ENCODE measurements at places on chromosomes 5 and 9.

DNA sequence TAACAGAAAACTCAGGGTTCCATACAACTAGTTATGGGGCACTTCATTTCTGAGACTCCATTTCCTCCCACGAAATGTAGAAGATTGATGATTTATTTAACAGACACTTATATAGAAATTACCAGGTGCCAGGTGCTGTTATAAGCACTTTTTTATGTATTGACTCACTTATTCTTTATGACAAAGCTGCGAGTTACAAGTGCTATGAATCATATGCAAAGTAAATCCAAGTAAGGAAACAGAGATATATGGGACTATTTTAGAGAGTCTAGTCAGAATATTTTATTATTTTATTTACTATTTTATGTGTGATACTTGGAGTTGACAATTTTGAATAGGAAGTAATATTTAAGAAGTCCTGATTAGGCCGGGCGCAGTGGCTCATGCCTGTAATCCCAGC lies 822.8 kb upstream of the C9orf72 start:
- no peak for DNase-seq

DNA sequence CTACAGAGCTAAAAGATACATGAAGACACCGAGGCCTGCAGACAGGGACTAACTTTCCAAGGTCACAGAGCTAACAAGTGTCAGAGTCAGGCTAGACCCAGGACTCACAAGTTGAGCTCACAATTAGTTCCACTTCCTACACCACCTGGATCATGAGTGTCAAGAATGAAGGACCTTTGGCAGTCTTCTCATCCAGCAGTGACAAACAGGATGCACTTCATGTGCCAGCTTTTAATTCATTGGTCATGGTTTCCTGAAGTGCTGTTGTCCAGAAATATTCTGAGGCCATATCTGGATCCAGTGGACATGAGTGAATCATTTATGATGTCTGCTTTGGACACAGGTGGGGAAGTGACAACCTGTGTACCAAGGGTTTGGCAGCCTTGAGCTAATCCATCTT lies 77.4 kb downstream of the KCNIP1 start:
- DNase-seq = no peak

- no peak for DNase-seq
Measured at GRCh38 chr9:29245351-29245750, 1672.1 kb upstream of the C9orf72 start.

DNA sequence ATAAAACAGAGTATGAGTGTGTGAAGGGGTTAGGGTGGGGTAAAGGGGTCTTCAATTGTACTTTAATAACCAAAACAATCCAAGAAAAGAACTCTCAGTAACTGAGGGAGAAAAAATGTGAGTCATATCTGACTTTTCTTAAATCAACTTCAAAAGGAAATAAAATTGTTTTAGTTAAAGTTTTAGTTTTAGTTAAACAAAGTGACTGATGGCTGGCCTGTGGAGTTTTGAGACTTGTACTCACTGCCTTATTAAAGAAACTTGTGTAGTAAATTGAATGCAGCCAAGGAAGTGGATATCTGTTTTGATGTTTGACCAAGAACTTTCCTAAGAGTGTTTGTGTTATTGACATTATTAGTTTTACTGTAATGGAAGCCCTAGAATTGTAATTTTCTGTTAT lies 2032.6 kb downstream of the MAT2B start:
- no peak for DNase-seq

DNA sequence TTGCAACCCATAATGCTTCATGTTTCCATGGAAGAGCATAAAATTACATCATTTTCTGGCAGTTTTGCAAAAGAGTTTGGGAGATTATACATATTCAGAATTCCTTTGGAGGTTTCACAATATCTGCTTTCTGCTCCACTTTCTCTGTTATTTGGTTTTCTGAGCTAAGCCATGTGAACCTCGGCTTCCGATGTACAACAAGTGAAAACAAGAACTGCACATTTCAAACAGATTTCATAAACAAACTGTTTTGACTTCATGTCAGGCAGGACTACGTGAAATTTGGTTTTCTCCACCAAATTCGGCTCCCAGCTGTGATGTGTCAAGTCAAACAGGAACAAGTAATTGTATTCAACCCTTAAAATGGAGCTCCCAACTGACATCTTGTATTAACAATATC lies 609.8 kb downstream of the IRX1 start:
- no peak for DNase-seq

Measured in hematopoietic multipotent progenitor cell treated with erythropoietin and hydrocortisone succinate and interleukin-3 and kit ligand, for 17 days (in vitro differentiated cells).